ENCODE measurements at places on chromosomes 2 and 18.

DNA sequence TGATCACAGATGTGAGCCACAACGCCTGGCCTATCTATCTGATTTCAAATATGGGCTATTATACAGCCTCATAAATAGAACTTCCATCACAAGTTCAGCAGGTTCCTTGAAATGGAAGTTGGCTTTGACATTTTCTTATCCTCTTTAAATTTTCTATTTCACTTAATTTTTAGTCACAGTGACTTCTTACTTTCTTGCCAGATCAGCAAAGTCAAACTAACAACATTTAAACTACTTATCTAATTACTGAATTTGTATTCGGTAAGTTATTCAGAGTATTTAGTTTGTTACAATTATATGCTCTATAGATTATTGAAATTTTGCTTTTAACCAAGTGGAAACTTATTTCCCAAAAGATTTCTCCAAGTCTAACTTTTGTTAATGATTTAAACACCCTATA lies 108.2 kb downstream of the BAZ2B start:
- DNase-seq, result no peak

DNA sequence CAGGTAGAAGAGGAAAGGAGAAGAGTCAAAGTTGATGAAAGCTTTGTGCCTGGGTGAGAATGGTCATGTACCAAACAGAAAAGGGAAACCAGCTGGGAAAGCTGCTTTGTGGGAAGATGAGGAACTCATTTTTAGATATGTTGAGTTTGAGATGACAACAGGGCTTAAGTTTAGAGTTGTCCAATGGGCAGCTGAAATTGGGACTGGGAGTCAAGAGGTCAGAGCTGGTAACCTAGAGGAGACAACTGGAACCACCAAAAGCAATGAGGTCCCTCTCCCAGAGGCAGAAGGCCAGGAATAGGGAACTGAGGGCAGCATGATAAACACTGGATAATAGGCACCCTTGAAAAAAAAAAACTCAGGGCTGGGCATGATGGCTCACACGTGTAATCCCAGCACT lies 48.8 kb downstream of the SLC4A1AP start:
- no peak for DNase-seq

GRCh38 chr2:3959372-3959771 lies 256.0 kb downstream of the DCDC2C start:
- no peak for DNase-seq

- DNase-seq, result no peak
These were observed 17.4 kb downstream of the AGAP1 start for GRCh38 chr2:235511187-235511661.

GRCh38 chr18:37741032-37741623 lies 175.5 kb upstream of the CELF4 start:
- no peak for DNase-seq

DNA sequence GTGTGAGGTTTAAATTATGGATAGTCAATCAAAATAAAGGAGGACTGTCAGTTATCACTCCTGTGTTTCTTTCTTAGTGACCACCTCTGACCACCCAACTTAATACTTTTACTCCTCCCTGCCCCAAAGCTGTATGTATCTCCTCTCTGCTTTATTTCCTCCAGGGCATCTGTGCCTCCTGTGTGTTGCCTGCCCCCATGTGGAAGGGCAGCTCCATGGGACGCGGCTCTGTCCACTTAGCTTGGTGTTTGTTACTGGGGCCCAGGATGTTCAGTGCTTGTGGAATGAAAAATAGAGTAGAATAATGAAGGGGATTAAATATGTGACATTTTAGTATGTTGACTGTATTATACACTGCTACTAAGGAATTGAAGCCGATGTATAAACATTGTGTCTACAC lies 9.8 kb downstream of the ACP1 start:
- no peak for DNase-seq

DNA sequence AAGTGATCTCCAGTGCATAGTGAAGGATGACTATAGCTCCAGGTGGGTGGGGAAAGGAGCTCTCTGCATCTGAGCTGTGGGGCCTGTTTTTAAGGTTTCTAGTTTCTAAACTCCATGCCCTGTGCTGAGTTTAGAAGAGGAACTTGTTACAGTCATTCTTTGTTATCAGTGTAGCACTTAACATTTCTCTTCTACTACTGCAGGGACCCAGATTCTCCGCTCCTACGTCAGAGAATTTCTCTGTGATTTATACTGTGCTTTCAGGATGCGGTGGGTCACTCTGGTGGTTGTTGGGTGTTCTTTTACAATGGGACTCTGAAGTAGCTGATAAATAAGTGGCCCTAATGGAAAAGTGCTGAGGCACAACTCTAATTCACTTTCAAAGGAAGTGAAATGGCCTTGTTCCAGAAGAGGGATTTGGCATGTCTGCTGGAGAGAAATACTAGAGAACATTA lies 122.0 kb downstream of the WDSUB1 start:
- DNase-seq, result no peak

- DNase-seq, result no peak
These were observed 518.0 kb downstream of the ADCYAP1 start for GRCh38 chr18:1422634-1423033.

DNA sequence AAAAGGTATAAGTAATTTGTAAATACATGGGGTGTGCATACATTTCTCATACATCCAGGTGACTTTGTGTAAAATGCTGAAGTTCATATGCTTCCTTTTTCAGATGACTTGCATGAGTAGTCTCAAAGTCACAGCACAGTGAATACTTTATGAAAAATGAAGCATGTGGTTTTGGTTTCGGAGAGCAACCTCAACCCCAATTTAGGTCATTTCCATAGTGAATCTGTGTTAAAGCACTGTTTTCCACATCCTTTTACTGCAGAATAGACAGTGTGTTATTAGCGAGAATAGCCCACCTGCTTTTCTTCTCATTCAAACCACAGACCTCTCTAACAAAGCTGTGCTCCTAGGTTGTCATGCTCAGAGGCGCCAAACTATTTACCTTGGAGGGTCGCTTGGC lies 204.4 kb upstream of the RASGRP3 start:
- no peak for DNase-seq

DNA sequence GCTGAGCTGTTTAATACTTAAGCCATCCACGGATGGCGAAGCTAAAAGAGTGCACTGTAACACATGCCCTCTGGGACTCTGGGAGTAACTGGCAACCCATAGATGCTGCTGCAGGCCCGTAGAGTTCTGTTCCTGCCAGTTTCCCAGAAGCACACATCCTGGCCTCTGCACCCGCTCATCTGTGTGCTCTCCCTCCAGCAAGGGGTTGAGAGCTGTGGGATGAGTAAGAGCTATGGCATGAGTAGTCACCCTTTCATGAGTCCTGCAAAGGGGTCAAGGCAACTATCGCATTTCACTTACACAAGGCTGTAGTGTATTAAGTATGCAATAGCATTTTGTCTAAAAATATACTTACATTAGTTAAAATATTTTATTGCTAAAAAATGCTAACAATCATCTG lies 1341.8 kb upstream of the NXPH2 start:
- DNase-seq, result no peak

- no peak for DNase-seq
These were observed 106.6 kb downstream of the MAP4K4 start for GRCh38 chr2:101803945-101804696.

GRCh38 chr2:179234658-179235240 lies 29.9 kb downstream of the SESTD1 start:
- DNase-seq, result no peak

- DNase-seq, result no peak
These were observed 125.7 kb downstream of the MRO start for GRCh38 chr18:50694147-50694546.

GRCh38 chr18:38801640-38802039 lies 1236.0 kb upstream of the CELF4 start:
- no peak for DNase-seq

DNA sequence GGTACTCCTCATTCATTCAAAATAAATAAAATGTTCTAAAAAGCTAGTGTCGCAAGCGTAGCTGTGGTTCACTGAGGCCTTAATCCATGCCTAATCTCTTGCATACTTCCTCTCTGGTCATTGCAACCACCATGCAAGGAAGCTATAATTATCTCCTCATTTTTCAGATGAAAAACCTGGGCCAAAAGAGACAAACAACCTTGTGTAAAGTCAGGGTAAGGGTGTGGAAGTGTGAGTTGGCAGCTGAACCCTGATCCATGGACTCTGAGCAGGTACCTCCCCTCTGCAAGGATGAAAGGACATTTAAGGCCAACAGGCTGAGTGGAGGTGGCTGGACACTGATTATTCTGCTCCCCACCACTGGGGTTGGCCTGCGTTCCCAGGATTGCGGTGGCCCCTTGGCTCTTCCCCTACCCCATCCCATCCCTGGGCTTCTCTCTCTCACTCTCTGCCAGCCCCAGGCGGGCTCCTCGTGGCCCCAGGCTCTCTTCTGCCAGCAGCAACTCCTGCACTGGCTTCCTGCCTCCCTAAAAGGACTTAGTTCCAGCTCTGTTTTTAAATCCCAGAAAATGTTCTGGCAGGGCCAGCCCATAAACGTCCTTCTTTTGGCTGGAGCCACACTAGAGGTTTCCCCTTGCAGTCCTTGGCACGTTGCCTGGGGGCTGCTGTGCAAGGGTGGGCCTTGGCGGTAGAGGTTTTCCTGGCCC lies 72.0 kb upstream of the AFF3 start:
- DNase-seq, result no peak

DNA sequence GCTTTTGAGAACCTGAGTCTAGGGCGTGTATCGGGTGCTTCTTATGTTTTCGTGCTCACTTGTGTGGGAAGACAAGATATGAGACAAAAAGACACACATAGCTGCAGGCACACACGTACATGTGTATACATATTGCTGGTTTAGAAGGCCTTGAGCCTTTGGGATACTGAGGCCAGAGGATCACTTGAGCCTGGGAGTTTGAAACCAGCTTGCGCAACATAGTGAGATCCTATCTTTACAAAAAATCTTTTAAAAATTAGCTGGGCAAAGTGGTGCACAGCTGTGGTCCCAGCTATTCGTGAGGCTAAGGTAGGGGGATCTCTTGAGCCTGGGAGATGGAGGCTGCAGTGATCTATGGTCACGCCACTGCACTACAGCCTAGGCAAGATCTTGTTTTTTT lies 18.8 kb upstream of the NEDD4L start:
- DNase-seq, result no peak

DNA sequence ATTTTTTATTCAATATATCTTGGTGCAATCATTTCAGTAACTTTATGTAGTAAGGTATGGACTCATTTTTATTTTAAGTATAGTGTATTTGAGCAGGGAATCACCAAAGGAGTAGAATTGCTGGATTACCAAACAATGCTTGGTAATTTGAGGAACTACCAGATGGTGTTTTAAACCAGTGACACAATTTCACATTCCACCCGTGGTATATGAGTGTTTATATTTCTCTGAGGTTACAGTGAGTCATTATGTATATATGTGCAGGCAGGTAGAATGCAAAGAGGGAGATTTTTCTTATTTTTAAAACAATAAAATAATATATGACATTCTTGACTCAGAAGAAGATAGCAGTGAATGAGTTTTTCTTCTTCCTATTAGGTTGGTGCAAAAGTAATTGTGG lies 596.9 kb downstream of the DCC start:
- DNase-seq, result no peak

GRCh38 chr2:235709969-235710879 lies 216.4 kb downstream of the AGAP1 start:
- no peak for DNase-seq

- no peak for DNase-seq
These were observed 17.5 kb downstream of the RAB27B start for GRCh38 chr18:54845787-54846186.

DNA sequence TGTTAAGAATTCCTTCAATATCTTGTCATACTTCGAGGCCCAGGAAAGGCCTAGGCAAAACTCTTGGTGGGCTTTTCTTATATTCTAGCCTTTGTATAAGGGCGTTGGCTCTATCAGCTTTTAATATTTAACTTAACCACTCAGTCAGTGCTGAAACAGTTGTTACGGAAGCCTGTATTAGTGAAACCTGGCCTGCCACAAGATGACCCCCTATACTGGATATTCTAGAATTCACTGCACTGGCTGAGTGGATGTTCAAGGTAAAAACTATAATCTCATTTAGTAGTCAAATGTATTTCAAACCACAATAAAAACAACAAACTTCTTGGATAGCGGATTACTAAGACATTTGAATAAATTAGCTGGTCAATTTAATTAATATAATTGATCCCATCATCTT lies 91.7 kb upstream of the HNMT start:
- DNase-seq, result no peak

DNA sequence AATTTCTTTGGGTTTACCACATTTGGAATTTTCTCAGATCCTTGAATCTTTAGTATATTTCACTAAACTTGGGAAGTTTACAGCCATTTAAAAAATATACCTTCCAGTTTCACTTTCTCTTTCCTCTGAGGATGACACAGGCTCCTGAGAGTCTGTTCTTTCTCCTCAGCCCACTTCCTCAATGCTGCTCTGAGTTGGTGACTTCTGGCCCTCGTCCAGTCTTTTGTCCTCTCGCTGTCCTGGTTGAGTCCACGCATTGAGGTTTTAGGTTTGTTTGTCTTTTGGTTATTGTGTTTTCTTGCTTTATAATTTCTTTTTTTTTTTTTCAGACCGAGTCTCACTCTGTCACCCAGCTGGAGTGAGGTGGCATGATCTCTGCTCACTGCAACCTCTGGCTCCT lies 40.7 kb upstream of the GALR1 start:
- no peak for DNase-seq

- no peak for DNase-seq
These were observed 65.4 kb downstream of the DIS3L2 start for GRCh38 chr2:232026910-232027309.

GRCh38 chr18:48831802-48832201 lies 119.0 kb downstream of the SMAD7 start:
- no peak for DNase-seq

GRCh38 chr2:30678410-30679137 lies 128.7 kb downstream of the CAPN13 start:
- DNase-seq, result no peak

GRCh38 chr2:158624071-158624667 lies 167.4 kb downstream of the PKP4 start:
- no peak for DNase-seq

- DNase-seq, result no peak
These were observed 63.2 kb downstream of the GNAL start for GRCh38 chr18:11752116-11752911.

DNA sequence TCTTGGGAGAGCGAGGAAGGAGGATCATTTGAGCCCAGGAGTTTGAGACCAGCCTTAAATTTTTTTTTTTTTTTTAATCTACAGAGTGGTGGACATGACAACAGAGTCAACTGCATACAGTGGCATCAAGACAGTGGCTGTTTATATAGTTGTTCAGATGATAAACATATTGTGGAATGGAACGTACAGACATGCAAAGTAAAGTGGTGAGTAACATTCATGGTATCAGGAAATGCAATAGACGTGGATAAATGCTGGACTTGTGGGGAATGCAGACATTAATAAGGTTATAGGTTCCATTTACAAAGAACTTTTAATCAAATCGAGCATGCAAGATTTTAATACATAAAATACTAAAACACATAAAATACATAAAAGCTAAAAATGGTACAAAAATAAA lies 11.9 kb downstream of the WDR43 start:
- no peak for DNase-seq

GRCh38 chr2:196410008-196410407 lies 229.5 kb upstream of the CCDC150 start:
- no peak for DNase-seq

DNA sequence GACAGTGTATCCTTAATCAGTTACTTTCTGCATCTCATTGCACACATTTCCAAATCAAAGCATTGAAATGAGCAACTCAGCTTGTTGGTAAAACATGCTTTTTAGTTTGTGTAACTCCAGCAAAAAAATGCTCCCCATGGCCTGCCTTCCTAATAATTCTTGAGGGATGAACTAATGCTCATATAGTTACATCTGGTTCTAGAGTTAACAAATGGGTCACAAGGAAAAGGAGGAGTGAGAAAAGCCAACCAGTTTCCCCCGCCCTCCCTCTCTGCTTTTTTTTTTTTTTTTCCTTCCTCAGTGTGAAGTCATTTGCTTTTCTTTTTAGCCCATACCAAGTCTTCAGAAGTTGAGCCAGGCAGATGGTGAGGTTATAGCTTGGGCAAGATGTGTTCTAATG lies 231.7 kb downstream of the MTX2 start:
- no peak for DNase-seq
